ENCODE measurements at places on chromosomes 13 and 19.

GRCh38 chr13:66069570-66069969 lies 1160.6 kb downstream of the PCDH9 start:
- no peak for DNase-seq

- DNase-seq = no peak
Measured at GRCh38 chr13:40143559-40143958, 488.1 kb downstream of the COG6 start.

- no peak for DNase-seq
Measured at GRCh38 chr13:99246100-99246499, 12.1 kb downstream of the GPR18 start.

- DNase-seq = no peak
Measured at GRCh38 chr13:20477394-20477793, 48.3 kb downstream of the CRYL1 start.

- no peak for DNase-seq
Measured at GRCh38 chr13:75345193-75345592, 136.8 kb downstream of the TBC1D4 start.

DNA sequence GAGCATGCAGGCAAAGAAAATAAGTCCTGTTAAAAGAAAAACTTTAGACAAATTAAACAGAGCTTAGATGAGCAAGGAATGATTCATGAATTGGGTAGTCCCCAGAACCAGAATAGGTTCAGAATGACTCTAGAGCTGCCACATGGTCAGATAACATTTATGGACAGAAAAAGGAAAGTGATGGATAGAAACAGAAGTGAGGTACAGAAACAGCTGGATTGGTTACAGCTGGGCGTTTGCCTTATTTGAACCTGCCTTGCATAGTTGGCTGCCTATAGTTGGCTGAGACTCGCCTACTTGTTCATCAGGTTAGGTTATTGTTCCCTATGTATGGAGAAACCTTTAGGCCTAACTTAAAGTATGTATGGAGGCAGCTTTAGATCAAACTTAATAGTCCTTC lies 35.4 kb downstream of the WDFY2 start:
- no peak for DNase-seq

GRCh38 chr19:14054721-14055120 lies 7.2 kb downstream of the PALM3 start:
- no peak for DNase-seq
